Stimulated activated CD4-positive, alpha-beta T cell treated with anti-CD3 and anti-CD28 coated beads, Interleukin-1b, Interleukin-23, amount 100 ng/mL, for 1 hour (primary cell): ENCODE measurements at places on chromosomes 6 and 20.

DNA sequence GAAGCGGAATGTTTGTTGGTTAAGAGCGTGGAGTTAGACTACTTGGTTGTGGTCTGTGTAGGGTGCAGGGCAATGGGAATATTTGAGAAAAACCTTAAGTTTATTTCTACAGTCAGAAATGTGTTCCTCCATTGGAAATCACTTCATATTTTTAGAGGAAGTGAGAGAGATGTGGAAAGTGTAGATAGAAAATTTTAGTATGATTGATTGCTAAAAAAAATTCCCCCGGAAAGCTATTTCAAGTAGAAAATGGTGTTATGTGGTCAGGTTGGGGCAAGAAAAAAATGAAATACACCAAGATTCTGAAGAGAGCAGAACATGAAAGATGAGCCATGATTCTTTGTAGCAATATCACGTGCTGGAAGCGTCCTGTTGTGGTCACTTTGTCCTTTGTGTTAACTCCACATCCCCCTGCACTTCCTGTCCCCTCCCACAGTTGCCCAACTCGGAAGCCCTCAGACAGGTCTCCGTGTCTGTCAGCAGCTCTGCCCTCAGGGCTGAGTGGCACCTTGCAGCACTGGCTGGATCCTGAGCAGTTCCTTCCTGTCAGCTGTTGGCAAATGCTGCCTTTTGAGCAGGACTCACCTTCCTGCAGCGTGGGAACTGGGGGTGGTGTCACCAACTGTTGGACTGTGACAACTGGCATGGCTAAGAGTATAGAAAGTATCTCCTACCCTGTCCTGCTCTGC, 137.5 kb upstream of the SLC24A3 start:
- no peak for DNase-seq

GRCh38 chr20:60300374-60300773, 342.2 kb downstream of the CDH26 start:
- no peak for DNase-seq

DNA sequence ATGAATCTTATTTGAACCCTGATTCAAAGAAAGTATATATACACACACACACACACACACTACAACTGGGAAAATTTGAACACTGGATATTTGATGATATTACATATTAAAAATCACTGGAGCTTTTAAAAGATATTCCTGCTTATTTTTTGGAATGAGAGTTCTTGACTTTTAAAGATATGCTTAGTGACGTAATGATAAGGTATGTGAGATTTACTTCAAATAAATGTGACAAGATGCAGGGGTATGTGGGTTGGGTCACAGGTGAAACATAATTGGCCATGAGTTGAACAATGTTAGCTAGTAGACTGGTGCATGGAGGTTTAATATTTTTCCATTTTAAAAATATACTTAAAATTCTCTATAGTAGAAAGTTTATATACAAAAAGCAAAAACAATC, 258.6 kb downstream of the CBLN4 start:
- no peak for DNase-seq

GRCh38 chr6:27797960-27798359, 114.2 kb downstream of the OR2B2 start:
- DNase-seq = no peak

DNA sequence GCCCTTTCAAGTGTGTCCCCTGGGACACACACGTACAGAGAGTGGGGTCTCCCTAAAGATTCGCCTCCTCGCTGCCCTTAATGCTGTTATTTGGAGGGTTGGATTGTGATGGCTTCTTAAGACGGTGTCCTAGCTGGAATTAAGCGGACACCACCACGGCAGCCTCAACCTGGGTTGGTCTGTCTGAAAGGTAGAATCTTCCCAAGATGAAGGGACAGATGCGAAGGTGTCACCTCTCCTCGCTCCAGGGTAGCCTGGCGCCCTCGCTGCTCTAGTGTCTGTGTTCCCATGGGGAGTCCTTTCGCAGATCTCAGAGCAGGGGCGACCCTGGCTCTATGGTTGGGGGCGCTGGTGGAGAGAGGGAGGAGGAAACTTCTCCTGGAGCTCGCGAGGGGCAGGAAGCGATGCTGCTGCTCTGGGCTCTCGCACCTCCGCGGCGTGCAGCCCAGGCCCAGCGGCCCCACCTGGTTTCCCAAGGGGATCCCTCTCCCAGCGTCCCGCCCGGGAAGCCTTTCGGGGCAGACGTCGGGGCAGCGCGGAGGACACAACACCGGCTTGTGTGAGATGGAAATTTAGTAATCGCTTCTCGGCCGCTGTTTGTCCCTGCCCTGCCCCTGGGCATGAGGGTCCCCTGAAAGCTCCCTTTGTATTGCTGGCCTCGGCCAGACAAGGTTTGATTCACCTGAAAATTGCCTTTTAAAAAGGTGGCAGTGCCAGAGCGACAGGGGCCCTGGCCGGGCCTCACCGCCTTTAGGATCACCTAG, 1.7 kb downstream of the RSPO3 start:
- DNase-seq = no peak

- no peak for DNase-seq
Observed at GRCh38 chr6:5054245-5054873, 30.8 kb upstream of the PPP1R3G start.

GRCh38 chr6:135438907-135439535, 58.5 kb downstream of the AHI1 start:
- no peak for DNase-seq

DNA sequence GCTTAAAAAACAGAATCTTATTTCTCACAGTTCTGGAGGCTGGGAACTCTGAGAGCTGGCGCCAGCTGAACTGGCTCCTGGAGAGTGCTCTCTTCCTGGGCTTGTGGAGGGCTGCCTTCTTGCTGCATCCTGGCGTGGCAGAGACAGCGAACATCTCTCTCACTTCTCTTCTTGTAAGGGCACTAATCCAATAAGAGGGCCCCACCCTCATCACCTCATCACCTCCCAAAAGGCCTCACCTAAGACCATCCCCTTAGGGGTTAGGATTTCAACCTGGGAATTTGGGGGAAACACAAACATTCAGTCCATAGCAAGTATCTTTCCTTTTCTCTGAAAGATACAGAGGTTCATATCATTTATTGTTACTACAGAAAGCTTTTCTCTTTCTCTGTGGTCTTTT, 23.9 kb downstream of the PNLDC1 start:
- DNase-seq = no peak

DNA sequence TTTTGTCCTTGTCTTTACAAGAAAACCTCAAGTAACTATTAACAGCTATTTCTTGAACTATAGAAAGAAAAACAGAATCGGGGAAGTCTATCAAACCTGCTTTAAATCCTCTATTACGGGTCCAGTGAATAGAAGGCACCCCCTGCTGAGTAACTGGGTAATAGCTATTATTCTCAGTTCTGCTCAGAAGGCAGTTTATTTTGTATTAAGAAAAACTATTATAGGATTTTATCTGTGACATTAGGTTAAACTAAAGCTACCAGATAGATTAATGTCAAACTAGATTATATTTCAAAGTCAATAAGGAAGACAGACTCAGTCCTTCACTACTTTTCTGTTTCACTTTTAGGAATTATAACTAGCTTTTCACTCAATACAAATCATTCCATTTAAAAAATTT, 93.7 kb downstream of the DST start:
- DNase-seq = no peak

DNA sequence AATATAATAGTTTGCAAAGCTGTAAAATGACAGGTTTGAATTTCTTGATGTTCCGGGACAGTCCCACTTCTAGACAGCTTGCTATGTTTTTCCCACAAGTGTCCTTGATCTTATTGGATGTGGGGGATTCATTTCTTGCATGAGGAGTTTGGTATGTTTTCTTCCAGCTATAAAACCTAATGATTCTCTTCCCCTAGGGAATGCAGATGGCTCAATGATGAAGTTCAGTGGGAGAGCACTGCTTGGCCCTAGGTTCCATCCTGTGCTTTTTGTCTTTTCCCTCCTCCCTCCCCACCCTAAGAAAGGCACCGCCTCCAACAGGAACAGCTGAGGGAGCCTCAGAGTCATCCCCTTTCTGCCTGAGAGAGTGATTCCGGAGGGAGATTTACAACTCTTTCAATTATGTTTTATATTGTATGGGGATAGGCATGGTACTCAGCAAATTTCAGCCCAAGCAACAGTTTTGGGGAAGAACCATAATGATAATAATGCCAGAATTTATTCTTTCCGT, 149.2 kb downstream of the PHACTR1 start:
- no peak for DNase-seq

DNA sequence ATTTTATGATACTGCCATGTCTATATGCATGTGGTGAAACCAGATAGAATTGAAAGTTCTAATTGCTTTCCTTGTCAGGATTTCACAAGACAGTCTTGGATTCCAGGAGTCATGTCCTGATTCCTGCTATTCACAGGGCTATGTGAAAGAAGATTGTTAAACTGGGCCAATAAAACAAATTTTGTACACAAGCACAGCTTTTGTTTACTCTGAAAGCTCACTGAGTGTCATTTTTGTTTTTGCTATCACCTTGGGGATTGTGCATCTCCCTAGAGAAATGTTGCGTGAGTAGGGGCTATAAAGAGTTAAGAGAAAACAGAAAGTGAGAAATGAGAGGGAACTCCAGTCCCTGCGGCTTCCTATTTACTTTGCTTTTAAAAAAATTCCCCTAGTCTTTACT, 627.5 kb downstream of the PKHD1 start:
- no peak for DNase-seq

GRCh38 chr6:53029761-53030160, 34.7 kb upstream of the GSTA4 start:
- no peak for DNase-seq

- DNase-seq = no peak
Observed at GRCh38 chr6:20148433-20148832, 63.8 kb downstream of the MBOAT1 start.

- no peak for DNase-seq
Observed at GRCh38 chr6:48835421-48835958, 627.6 kb downstream of the MMUT start.

DNA sequence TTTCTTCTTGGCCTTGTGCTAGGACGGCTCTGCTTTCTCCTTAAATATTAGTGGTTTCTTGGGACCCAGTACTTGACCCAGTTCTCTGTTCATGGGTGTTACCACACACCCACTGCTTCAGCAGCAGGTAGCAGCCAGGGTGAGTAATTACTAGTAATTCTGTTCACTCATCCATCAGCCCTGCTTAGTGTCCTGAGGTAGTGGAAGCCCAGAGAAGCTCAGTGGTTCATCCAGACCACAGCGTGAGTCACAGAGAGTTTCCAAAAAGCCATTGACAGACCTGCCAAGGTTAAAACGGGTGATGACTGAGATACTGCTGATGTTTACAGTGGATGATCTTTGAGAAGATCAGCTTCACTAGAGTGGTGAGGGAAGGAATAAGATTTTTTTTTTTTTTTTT, 51.7 kb upstream of the HINT3 start:
- no peak for DNase-seq

GRCh38 chr6:165404697-165405096, 95.3 kb upstream of the C6orf118 start:
- no peak for DNase-seq
